CD4-positive, alpha-beta T cell treated with Interleukin-1 beta for 1 hour (primary cell): ENCODE measurements at places on chromosomes 7 and 10.

GRCh38 chr7:7048213-7048612, 134.1 kb upstream of the C1GALT1 start:
- DNase-seq: no peak

- no peak for DNase-seq
These were observed 179.4 kb upstream of the PRSS1 start for GRCh38 chr7:142569851-142570250.

- DNase-seq: no peak
These were observed 823.5 kb downstream of the GRID1 start for GRCh38 chr10:85542936-85543730.

- DNase-seq: no peak
These were observed 8.4 kb upstream of the TMEM254 start for GRCh38 chr10:80070057-80070456.

DNA sequence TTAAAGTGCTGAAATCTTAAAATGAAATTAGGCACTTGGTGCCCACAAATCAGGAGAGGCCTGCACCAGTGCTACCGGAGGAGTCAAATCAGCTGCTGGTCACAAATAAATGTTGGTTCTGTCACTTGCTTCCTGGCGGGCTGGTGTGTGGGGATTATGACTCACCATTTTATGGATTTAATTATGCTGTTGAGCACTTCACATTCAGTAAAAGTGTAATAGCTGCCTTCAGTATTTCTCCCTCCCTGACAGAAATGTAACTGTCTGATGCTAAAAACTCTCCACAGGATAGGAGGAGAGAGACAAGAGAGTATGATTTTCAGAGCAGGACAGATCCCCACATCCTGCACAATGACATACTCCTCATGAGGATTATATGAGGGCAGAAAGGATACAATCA, 186.0 kb downstream of the JAZF1 start:
- DNase-seq: no peak

DNA sequence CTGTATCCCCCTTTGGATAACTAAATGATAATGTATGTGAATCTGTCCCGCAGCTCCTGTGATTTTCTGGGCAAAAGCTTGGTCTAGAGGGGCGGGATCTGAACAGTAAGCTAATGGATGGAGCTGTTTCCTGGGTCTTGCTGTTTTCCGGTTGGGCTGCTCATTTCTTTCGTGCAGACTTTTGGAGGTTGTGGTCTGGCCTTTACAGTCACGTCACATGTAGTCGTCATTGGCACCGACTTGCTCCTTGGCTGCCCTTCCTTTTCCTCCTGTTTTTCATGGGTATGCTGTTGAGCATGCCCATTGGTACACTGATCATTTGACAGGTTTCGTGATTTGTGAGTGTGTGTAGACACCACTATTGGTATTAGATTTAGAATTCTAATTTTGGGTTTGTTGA, 2.0 kb downstream of the FBH1 start:
- DNase-seq: no peak
